ENCODE measurements at places on chromosomes 11 and 22. TPM values are rescaled to one million over a fixed set of nuclear protein-coding genes. Genes with fewer than 3 reads are reported as not detected.

GRCh38 chr22:34326901-34327300 lies 406.6 kb upstream of the LARGE1 start:
- DNase-seq: no peak

DNA sequence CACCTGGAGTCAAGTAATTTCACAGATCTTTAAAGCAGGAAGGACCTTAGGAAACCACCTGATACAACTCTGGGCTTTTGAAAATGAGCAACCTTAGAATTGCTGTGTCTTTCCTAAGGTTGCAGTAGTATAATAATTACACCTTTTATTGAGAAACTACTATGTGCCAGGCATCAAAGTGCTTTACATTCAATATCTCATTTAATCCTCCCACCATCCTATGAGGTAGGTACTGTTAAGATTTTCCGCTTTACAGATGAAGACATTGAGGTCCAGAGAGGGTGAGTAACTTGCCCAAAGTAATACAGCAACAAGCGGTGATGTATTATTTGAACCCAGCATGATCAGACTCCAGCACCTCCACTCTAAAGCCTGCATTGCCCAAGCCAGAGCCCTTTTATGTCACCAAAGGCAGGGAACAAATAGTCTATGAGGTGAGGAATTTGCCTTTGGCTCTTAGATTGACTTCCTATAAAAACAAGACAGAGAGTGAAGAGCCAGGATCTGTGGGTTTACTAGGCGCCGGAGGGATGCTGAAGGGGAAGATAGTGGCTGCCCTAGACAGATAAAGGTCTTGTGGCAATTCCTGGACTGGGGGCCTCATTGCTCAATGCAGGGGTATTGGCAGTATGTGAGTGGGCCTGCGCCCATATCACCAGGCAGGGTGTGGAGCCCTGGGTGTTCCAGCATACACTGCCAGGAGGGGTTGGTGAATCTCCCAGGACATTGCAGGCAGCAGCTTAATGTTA lies 157.1 kb downstream of the FBXO7 start:
- no peak for DNase-seq

DNA sequence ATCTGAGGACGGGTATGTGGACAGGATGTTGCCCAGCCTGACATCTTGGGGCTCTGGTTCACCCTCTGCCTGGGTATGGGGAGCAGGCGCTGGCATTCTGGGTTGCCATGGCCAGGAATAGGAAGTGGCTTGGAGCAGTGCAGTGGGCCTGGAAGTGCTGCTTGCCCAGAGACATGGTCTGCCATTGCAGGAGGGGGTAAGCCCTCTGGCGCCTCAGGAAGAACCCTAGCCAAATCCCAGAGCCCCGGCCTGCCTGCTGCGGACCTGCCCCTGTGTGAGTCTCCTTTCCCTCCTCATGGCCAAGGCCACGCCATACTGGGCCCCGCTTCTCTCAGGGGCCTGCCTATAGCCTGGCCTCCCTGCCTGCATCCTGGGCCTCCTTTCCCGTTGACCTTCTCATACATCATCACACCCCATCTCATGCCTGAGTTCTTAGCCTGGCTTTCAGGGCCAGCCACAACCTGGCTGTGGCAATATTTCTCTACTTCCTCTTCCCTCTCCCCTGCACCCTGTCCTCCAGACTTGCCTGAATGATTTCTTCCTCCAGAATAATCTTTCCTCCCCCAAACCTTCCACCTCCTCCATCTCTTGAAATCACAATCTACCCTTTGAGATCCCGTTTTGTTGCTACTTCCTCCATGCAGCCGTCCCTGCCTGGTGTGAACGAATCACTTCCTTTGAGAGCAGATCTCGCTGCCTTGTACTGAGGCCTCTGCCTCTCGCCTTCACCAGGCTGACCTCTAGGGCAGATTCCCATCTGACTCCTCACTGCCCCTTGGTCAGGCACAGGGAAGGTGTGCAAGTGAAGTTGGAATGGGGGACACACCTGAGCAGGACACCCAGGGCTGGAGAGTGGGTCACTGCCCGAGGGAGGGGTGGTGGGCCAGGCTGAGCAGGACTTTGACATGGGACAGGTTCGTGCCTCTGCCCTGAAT lies 5.2 kb downstream of the CAPN5 start:
- no peak for DNase-seq

DNA sequence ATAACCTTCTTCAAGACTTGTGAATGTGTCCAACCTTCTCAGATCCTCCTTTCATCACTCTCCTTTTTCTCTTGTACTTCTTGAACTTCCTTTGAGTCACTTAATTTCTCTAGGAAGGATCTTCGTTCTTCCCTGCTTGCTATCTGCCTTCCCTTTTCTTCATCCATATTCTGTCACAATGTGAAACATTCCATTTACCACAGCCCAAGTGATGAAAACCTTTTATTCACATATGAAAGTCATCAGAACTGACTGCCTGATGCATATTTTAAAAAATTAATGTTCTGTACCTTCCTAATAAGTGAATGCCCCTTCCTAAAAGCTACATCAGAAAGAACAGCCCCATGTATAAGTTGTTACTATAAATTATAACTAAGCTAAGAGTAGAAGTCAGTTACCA lies 520.4 kb upstream of the LUZP2 start:
- DNase-seq: no peak

C11orf52 gene
- 1.9 TPM for total RNA-seq

All from Right ventricle myocardium inferior (tissue), 1 donor.